ENCODE measurements at places on chromosomes 5 and 9.

DNA sequence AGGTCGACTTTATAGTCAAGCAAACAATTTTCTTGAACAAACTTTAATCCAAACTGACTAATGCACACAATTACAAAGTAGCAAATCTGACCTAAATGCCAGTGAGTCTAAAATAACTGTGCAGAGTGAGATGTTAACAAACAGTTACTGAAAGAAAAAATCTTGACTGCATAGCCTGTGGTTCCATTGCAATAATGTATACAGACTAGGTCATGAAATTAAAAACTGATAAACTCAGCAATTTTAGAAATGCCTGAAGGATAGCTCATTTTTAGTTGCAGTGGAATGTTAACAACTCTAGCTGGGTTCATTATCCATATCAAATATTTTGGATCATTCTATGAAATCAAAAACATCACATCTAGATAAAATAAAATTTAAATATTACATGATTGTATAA lies 73.4 kb upstream of the CDH12 start:
- no peak for DNase-seq

DNA sequence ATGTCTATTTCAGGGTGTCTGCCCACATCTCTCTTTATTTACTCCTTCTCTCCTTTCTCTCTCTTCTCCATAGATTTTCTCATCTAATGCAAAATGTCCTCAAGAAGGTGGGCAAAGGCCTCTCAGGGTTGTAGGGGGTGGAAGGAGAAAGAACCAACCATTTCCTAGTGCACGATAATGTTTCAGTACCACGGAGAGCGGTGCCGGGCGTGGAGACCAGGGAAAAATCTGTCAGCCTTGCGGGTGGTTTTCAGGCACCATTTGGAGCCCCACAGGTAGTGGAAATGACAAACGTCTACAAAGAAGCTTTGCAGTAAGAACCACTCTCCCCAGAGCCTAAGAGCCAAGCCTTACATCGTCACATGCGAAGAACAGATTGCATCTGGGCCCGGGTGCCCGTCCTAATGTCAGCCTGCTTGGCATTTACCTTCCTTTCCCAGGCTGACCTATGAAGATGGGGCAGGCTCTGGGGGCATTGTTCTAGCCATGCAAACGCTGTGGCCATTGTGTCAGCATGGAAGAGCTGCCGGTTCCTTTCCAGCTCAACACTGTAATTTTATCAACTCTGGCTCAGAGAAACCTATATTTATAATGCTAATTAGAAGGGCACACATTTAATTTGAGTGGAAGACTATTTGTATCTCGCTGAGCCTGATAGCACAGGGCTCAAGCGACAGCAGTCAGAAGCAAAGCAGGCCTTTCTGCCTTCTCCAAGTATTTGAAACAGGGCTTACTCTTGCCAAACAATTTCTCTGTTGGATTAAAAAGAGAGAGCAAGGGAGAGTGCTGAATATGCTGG lies 430.1 kb upstream of the WWC1 start:
- no peak for DNase-seq

DNA sequence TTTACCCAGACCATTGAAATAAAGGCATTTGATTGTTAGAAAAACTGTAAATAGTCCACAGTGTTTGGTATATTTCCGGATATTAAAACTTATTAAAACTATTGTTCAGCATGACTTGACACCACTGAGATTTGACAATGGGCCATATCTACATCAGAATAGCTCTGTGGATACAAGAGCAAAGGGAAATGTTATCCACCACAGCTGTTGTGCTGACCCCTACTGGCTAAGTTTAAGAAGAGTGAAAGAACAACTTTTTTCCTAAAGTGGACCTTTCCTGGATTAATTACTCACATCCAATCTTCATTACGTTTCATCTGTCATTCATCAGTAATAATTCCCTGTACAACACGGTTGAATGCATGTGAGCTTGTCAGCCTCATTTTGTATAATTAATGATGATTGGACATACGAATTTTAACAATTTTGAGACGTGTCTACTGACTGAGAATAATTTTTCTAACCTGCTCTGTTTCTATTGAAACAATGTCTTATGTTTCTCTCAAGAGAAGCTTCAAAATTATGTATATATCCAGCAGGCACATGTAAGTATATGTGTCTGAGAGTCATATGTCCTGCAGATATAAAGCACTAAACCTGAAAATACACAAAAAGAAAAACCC lies 1952.6 kb downstream of the MAT2B start:
- no peak for DNase-seq

- DNase-seq = no peak
These were observed 20.6 kb downstream of the SHB start for GRCh38 chr9:38048316-38048969.

- DNase-seq = no peak
These were observed 85.4 kb downstream of the NTRK2 start for GRCh38 chr9:84754881-84755280.

DNA sequence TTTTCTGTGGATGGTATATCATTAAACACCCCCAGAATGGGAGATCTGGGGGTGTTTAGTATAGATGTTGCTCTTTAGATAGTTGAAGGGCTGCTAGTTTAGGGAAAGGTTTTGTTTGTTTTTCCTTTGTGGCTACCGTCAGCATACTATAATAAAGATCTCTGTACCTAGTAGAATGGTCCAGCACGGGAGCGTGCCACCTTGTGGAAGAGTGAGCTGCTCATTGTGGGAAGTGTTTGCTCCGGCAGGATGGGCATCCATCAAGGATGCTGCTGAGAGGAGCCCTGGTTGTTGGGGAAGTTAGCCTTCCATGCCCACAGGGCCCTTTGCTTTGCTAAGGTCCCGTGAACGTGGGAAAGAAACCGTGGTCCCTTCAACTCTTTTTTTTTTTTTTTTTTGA lies 113.1 kb downstream of the LIFR start:
- DNase-seq = no peak
